Activated CD8-positive, alpha-beta memory T cell treated with anti-CD3 and anti-CD28 coated beads for 48 hours (primary cell): ENCODE measurements at places on chromosomes 7 and 10.

- no peak for DNase-seq
Measured at GRCh38 chr7:139701908-139702307, 75.9 kb downstream of the HIPK2 start.

GRCh38 chr7:157565981-157566630 is 229.3 kb downstream of the DNAJB6 start:
- DNase-seq: no peak

GRCh38 chr10:29501692-29502091 is 133.1 kb downstream of the SVIL start:
- no peak for DNase-seq

DNA sequence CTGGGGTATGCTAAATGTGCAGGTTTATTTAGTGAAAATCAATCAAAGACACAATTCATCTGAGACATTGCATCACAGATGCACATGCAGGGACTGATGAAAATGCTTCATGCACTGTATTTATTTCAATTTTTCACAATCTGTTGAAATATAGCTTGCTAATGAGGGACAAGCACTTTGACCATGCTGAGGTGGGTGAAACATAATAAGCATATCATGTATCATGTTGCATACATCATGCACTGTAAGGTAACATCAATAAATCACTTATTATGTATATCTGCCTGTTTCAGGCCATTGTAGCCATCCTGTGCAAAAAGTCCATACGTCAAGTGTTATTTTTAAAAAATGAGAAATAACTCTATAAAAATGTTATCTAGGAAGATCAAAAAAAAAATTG is 426.9 kb upstream of the PCDH15 start:
- no peak for DNase-seq

DNA sequence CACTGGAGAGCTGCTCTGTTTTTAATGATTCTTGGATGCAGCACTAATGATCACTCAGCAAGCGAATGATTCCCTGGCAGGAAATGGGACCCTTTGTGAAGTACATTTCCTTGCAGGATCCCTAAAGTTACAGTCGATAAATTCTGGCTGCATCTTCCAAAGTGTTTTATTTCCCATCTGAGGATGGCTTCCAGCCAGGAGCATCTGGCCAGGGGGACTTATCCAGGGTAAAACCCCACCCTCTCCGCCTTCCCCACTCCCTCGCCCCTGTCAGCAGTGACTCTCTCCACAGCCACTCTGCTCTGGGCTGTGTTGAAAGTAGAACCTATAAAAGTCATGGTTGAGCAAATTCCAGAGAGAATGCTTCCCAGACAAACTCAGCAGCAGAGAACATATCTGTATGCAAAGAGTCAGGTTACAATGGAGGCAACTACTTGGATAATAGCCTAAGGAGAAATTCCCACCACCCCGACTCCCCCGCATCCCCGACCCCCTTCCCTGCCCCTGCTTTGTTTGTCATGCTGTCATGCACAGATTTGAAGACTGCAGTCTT is 111.0 kb upstream of the ANLN start:
- DNase-seq: no peak

GRCh38 chr7:124171068-124171467 is 138.2 kb upstream of the TMEM229A start:
- DNase-seq: no peak

- no peak for DNase-seq
Measured at GRCh38 chr7:36600869-36601530, 123.3 kb downstream of the AOAH start.

GRCh38 chr7:117132321-117133120 is 179.2 kb downstream of the ST7 start:
- no peak for DNase-seq

GRCh38 chr7:135672560-135673359 is 10.4 kb downstream of the STMP1 start:
- DNase-seq: no peak

- no peak for DNase-seq
Measured at GRCh38 chr10:4647109-4647785, 178.8 kb upstream of the AKR1E2 start.

DNA sequence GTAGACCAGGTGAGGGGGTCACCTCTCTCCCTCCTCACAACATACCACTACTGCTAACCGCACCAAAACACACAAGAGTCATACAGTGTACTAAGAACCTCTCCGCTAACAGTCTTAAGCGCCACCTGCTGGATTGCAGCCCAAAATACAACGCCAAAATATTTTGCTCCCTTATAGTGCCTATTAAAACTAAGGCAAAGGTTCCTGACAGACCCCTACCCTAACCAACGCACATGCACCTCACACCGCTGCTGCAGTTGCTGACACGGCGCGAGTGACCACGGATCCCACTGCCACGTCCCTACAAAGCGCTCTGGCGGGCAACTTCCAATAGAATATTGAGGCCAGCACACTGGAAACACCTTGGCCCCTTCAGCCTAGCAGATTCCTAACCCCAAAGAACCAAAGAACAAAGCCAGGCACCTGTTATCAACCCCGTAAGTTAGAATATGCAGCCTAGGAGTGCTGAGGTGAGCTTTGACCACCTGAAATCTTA is 563.6 kb upstream of the SEMA3D start:
- no peak for DNase-seq
